Ecto neural progenitor cell (in vitro differentiated cells): ENCODE measurements at places on chromosomes 11 and 22.
A peak's percentile ranks its signal among the peaks of the same experiment; 100 is the strongest.

DNA sequence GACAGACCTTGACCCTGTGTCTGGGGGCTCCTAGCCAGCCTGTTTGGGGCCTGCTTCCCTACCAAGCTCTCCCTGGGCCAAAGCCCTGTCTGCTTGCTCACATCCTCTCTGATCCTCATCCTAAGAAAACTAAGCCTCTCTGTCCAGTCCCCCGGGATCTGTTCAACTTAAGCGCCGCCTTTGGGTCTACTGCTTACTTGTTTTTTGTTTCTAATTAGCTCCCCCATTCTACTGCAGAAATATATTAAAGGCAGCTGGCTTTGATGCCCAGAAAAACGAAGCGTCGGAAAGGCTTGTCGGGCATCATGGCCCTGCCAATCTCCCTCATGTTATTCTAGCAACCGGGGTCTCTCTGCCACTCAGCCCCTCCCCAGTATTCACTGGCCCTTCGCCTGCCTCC, 3.4 kb downstream of the DSCAML1 start:
- DNase-seq = no peak

GRCh38 chr22:35868938-35869337, 151.3 kb downstream of the APOL5 start:
- no peak for DNase-seq

DNA sequence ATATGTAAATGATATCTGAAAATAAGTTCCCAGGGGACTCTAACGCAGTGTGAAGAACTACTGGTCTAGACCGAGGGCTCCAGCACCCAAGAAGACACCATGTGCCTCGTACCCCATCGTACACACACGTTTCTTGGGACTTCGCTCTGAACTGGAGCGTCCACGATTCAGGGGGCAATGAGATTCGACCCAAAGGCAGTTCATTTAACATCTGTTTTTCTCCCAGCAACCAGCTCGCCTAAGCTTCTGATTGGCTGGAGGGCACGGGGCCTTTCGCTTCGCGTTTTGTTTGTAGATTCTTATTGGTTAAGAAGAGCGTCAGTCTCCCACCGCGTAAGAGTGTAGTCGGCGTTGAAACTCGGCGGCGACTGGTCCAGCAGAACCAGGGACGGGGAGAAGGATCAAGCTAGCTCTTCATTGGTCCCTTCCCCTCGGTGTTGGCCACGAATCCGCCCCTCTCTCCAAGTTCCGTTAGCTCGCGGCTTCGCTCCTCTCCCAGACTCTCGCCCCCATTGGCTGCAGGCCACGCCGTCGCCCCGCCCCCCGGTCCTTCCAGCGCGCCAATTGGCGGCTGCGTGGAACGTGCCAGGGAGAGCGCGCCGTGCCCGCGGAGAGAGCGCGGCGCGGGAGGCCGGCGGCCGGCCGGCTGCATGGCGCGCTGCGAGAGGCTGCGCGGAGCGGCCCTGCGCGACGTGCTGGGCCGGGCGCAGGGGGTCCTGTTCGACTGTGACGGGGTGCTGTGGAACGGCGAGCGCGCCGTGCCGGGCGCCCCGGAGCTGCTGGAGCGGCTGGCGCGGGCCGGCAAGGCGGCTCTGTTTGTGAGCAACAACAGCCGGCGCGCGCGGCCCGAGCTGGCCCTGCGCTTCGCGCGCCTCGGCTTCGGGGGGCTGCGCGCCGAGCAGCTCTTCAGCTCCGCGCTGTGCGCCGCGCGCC, at the start of gene PDXP:
PDXP (plus strand) TSS at position 591 of the 933 bp plus-strand sequence; CDS start at position 651, 60 bp downstream.
- peak; percentile 98 for DNase-seq

GRCh38 chr22:49272546-49273125, 555.0 kb downstream of the BRD1 start:
- DNase-seq = no peak

DNA sequence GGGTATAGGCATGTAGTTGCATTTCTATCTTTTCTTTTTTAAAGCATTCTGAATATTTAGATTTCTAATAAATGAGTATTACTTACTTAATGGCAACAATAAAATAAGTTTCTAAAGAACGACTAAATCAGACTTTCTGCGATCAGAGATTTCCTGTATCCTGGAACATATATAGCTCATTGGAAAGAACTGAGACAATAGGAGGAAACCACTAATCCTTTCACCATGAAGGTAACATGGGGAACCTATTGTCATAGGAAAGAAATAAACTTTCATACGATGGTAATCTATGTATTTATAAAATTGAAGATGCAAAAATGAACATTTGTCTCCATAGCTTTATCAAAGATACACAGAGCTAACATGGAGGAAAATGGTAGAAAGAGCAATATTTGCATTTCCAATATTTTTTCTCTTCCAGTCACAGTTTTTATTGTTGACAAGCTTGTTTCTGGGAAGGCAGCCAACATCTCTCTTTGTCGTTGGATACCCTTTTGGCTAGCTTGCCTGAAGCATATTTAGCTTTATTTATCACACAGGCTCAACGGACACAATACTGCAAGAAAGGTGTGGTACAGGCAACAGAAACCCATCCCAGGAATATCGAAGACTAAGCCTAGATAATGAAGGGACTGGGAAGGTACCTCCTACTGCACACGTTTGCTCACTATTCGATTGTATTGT, 293.3 kb upstream of the MPPED2 start:
- DNase-seq = no peak
